ENCODE measurements at places on chromosomes 12 and 14.

- DNase-seq: no peak
These were observed 15.0 kb upstream of the ORAI1 start for GRCh38 chr12:121611306-121611705.

GRCh38 chr14:30317729-30318128, 241.2 kb upstream of the G2E3 start:
- no peak for DNase-seq

GRCh38 chr12:29176941-29177340, 27.9 kb downstream of the FAR2 start:
- no peak for DNase-seq

DNA sequence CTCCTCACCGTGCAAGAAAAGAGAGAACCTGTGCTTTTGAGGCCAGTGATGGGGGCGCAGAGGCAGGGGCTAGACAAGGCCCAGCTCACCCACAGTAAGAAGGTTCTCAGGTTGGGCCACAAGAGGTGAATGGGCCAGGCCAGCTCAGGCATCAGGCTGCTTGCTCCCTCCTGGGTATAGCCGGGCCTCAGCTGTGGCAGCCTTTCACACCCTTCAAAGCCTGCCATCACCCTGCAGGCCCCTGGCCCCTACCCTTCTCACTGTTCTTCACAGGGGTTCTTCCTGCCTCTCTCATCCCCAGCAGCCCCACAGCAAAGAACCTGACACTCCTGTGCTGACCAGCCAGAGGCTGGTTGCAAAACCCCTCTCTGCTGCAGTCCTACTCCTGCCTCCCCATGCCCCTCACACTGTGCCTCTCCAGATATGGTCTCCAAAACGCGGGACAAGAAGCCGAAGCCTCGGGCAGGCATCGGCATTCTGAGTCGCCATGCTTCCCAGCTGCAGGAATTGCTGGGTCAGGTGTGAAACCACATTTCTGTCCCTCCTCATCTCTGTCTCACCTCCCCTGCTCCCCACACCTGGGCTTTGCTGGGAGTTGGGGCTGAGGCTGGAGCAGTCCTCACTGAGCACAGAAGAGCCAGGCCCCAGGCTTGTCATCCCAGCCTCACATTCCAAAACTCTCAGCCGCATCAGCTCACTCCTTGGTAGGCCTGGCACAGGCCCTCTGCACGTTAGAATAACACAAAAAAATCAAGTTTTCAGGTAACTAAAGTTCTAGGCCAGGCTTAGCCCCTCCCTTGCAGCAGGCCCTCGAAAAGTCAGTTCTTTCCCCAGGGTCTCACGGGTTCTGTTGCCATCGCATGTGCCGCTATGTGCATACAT, 6.9 kb upstream of the FAIM2 start:
- DNase-seq: no peak

GRCh38 chr12:24360057-24360456, 410.6 kb upstream of the SOX5 start:
- DNase-seq: no peak

DNA sequence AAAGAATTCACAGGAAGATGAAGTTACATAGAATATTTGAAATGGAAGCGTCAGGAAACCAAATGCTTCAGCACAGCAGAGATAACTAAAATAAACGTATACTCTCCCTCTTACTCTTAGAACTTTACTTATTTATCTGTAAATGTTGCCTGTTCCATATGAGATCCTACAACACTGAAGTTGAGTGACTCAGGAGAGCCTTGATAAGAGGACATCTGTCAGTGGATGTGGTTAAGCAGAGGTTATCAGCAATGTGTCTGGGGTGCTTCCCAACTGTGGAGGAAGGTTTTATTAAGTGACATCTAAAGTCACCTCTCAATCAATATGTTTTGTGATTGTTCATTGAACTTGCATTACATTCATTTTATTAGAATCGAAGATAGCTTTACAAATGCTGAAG, 81.9 kb downstream of the NEDD1 start:
- no peak for DNase-seq

DNA sequence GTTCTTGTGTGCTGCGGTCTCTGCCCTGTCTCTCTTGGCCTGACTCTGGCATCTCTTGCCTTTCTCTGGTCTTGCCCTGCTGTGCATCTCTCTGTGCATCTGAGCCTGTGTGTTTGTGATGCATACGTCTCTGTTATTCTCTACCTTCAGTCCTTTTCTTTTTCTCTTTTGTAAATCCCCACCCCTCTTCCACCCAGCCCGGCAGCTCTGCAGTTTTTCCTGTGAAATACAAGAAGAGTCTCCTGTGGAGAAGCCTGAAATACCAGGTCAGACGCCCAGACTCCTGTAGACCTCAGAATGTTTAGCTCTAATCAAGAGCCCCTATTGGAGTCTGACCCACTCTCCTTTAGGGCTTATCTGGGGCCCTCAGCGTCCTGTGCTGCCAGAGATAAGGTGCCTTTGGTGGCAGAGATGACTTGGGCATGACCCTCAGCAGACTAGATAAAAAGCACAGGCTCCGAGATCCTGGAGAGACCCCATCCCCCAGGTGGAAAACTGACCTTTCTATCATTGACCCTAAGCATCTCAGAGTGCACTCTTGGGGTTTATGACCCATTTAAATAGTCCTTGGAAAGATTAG, 167.5 kb upstream of the SRRM4 start:
- DNase-seq: no peak

GRCh38 chr12:131828671-131829355, 620 bp downstream of the MMP17 start:
- DNase-seq: no peak

GRCh38 chr12:39144613-39145061, 239.2 kb upstream of the CPNE8 start:
- no peak for DNase-seq

- no peak for DNase-seq
These were observed 35.2 kb downstream of the TESC start for GRCh38 chr12:117064049-117064448.

GRCh38 chr14:57502586-57503254, 9.1 kb upstream of the CCDC198 start:
- DNase-seq: no peak

DNA sequence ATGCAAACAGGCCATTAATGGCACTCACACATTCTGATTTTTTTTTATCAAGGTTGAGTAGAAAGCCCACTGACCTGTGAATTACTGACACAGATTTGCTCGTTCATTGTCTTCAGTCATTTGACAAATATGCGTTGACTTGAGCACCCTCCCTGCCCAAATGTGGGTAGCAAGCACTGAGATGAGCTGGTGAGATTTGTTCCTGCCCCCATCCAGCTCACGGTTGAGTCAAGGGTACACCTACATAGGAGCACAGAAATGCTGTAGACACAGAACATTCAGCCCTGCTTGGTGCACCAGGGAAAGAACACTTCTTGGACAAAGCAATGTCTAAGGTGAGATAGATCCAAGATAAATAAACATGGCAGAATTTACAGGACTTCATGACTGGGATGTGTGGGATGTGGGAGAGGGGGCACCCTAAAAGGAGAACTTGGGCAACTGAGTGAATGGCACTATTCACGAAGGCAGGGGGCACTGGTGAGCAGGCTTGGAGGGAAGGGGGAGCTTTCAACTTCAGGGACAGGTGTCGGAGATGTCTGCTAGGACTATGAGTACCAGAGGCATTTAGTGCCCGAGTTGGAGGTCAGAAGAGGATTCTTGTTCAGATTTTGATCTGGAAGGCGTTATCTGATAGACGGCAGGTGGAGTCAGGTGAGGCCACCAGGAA, 213.4 kb downstream of the VRK1 start:
- no peak for DNase-seq

- DNase-seq: no peak
These were observed 879.5 kb downstream of the DIO2 start for GRCh38 chr14:79331830-79332229.

- no peak for DNase-seq
These were observed 227.4 kb downstream of the SUDS3 start for GRCh38 chr12:118603610-118604361.

- DNase-seq: no peak
These were observed 754 bp downstream of the ATG14 start for GRCh38 chr14:55410876-55411275.

DNA sequence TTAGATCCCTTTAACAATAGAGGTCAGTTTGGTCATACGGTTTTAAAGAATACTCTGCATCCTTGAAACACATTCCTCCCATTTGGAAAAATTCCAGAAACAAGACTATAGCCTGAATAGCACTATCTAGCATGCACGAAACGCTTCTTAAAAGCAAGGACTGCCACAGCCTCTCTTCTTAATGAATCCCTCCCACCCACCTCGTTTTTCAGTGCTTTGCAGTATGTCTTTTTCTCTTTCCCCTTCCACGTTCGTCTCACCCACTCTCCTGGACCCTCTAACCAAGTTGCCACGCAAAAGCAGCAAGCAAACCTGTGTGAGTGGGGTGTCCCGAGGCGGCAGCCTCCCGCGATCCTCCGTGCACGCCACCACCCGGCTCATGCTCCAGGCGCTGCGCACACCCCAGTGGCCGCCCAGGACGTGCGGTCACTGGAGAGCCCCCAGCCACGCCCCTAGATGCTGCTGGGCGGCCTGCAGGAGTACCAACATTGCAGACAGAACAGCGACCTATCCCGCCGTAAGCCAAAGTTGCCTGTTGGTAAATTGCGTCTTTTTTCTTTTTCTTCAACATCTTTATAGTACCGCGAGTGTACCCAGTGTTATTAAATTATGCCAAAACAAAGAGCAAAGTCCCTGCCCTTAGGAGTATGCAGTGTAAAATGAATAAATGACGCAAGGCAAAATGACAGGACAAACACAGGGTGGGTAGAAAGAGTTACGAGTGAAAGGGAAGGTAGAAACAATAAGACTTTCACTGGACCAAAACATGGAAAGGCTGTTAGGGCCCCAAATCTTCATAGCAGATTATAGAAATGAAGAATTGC, at the start of gene SLC38A4:
Gene SLC38A4 (minus strand): TSS at position 407 of the 824 bp plus-strand sequence. CDS start 32,926 bp downstream, outside the sequence.
- DNase-seq: no peak

GRCh38 chr12:20142956-20143355, 225.4 kb upstream of the PDE3A start:
- DNase-seq: no peak

DNA sequence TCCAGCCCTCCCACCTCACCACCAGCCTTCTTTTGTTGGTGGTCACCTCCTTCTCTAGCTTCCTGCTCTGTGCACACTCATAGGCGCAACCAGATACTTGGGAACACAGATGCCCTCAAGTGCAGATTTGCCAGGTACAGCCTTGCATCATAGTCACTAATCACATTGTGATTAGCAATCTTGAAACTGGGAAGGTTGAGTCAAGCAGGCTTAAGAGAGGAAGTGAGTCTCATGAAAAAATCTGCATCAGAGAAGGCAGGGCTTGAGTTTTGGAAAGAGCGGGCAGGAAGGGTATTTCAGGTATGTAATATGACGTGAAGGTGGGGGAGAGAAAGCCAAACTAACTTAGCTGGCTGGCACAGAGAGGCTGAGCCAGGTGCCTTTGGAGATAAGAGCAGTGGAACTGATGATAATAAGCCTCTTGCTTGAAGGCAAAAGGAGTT, 2.7 kb upstream of the RABGGTA start:
- DNase-seq: no peak

DNA sequence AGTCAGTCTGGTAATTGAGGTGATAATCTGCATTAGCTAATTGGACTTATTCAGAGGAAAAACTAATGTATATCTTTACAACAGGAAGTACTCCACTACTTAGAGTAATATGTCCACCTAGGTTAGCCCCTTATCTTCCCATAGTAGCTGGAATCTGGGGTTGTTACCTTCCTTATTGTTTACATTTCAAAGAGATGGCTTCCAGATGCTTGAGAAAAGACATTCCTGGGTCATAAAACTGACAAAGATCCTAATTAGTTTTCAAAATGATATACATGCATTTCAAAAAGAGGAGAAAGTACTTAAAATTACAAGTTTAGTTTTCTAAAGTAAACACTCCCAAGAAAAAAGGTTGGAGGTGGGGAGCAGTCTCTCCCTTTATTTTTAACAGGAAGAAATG, 78.1 kb downstream of the RPL10L start:
- no peak for DNase-seq
